Smooth muscle cell of the pulmonary artery (primary cell): ENCODE measurements at places on chromosomes 11 and 22. TPM values are rescaled to one million over a fixed set of nuclear protein-coding genes. Genes with fewer than 3 reads are reported as not detected.

The CLP1 gene
- total RNA-seq: 11.0 and 13.5 TPM in 2 replicates

The HOATZ gene
- total RNA-seq: not detected in 2 replicates

The CNTF gene
- 1.8 and 1.9 TPM in 2 replicates for total RNA-seq

The VSIG2 gene
- total RNA-seq: not detected in 2 replicates

The NRGN gene
- 0.17 and 0.20 TPM in 2 replicates for total RNA-seq

The CRYAB gene
- 34.2 and 73.0 TPM in 2 replicates for total RNA-seq

The COMT gene
- total RNA-seq: 359 and 409 TPM in 2 replicates

The PGA5 gene
- total RNA-seq: 0.65 TPM in 1 of 2 replicates, not detected in the other

The IGSF9B gene
- total RNA-seq: 0.73 and 2.2 TPM in 2 replicates

The SLC1A2 gene
- total RNA-seq: 1.9 and 4.5 TPM in 2 replicates

The C11orf65 gene
- total RNA-seq: 0.65 and 0.73 TPM in 2 replicates

The TMEM191B gene
- total RNA-seq: 0.10 and 0.91 TPM in 2 replicates

The TMEM86A gene
- total RNA-seq: 0.30 and 0.33 TPM in 2 replicates
